ENCODE measurements at places on chromosomes 11 and 22.

DNA sequence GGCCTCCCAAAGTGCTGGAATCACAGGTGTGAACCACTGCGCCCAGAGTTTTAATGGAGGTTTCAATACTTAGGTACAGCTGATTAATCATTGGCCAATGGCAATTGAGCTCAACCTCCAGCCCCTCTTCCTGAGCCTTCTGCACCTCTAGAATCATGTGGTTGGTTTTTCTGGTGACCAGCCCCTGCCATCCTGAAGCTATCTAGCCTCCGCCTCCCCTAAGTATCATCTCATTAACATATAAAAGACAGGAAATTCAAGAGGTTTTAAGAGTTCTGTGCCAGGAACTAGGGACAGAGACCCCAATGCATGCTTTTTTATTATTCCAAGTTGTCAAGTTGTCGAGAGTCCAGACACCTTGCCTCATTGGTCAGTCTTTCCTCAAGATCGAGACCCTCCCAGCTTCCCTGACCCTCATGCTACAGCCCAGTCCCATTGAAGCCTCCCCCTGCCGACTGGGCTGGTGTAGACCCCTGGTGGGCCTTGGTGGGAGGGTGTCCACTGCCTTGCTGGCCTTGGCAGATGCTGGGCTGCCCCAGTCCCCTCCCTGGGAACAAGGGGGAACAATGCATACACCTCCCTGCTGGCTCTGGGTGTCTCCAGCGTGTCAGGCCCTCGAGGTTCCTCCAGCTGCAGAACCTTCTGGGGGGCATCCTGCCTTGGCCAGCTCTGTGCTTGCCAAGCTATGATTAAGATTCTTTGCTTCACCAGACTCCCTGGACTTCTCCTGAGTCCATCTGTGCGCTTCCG, 148.0 kb downstream of the CTTN start:
- DNase-seq = no peak

DNA sequence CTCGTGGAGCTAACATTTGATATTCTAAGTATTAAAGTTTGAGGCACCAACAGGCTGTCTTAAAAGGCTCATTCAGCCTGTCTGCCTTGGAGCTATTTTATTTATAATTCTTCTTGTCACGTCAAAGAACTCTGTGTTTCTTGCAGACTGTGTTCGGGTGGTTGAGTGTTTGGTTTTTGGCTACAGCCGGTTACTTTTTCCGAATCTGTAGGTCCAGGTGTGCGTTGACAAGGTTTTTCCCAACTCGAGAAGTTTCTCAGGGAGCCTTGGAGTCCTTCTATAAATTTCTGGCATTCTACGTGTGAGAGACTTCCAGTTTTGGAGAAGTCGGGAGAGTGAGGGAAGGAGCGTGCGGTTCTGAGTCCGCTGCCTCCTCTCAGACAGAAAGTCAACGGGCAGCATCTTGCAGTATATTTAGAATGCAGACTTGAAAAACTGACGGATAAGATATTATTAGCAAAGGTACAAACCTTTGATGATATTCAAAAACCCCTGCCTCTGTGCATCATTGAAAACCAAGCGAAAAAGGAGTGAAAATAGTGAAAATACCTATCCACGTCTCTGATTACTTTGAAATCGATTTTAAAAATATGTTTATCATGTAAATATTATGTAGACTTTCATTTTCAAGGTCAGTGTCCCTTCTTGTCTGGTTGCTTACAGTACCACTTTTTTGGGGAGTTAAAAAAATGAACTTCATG, 85.2 kb upstream of the PPARA start:
- no peak for DNase-seq

DNA sequence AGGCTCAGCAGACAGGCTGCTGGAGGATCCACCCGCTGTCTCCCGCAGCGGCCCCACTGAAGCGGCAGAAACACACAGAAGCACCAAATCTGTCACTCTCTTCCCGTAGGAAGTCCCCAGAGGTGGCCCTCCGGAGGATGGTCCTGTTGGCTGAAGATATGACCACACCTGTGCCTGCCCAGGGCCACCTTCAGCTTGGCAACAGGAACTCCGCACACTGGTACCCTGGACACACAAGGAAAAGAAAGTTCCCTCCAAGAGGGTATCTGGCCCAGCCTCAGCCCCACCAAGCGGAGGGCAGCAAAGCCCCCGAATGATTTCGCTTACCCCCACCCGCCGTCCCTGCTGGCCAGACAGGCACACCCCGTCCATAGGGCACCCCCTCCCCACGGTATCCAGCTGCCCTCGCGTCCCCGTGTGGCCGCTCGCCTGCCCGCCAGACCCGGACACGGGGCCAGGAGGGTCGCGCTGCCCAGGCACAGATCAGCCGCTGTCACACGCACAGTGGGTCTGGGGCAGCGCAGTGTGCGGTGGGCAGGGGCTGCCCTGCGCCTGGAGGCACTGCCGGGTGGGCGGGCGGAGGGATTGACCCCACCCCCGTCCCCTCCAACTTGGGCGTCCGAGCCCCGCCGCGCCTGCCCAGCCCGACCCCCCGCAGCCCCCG, 7.0 kb downstream of the RASSF7 start:
- DNase-seq = no peak

DNA sequence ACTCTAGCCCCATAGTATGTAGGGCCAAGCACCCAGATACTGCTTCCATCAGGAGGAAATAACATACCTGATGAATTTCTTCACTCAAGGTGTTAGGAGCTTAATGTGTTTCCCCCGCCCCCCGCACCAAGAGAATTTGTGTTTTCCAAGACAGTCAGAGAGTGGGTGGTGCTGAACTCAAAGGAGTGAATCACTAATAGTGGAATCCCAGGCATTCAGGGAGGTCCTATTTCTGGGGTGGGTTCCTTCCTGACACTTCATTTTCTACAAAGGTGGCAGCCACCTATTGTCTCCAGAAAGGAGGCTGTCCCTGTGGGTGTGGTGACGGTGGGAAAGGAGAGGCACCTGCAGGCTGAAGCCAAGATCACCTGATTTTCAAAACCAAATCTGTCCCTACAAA, 50.8 kb upstream of the ELF5 start:
- no peak for DNase-seq

- no peak for DNase-seq
These were observed 15.6 kb downstream of the GRAMD4 start for GRCh38 chr22:46635756-46636155.

DNA sequence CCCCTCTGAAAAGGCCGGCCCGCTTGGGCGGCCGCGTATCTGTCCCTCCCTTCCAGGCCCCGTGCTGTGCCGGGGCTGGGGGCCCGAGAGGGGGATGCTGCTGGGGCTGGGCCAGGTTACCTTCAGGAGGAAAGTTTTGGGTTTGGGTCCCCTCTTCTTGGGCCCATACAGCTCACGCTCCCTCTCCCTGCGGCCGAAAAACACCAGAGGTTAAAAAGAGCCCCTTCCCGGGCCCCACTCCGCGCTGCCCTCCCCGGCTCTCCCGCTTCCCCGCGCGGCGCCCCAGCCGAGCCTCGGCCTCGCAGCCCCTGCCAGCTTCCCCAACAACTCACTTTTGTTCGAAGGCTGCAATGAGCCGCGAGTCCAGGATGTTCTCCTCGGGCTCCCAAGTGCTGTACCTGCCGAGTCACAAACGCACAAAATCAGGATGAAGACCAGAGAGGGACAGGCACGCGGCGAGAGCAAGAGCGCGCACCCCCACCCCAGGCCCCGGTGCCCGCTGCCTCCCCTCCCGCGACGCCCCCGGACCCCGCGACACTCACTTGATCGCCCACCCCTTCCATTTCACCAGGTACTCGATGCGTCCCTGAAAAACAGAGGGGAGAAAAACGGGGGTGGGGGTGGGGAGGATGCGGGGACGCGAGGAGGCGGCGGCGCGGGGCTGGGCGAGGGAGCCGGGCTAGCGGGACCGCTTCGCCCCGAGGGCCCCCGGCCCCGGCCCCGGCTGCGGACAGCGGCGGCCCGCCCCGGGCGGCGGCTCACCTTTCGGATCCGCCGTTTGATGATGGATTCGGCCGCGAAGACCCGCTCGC, 450 bp downstream of the CBX6 start:
- DNase-seq = no peak

GRCh38 chr11:69002570-69003231, 10.3 kb downstream of the MRGPRF start:
- DNase-seq = no peak

DNA sequence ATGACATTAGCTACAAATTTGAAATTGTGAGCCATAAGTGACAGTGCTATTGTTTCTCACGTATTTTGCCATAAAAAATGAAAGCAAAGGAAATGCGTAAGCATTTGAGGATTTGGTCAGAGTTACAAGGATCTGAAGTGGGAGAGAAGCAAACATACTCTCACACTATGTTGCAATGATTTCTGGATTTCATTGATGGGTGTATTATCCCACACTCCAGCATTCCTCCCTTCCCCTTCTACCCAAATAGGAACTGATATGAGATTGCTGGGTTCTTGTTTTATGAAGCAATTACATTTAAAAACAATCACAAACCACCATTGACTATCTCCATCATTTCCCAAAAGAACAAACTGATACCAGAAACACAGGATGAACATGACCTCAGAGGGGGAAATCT, 314.0 kb upstream of the CTSC start:
- no peak for DNase-seq

DNA sequence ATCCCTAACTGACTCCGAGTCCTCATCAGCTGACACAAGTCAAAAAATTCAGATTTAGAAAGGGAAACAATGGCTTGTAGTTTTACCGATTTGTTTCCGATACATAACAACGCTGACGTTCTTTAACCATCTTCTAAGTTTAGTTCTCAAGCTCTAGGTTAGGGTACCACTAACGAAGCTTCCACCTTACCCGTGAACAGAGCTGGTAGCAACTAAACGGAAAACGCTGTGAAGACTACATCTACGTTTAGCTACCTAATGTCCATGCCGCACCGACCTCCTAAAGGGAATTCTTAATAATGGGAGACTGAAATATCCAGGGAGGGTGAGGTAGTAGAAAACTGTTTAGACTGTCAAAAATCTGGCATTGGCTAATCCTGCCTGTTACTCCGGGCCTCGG, 1.0 kb downstream of the NUP98 start:
- DNase-seq = no peak

- DNase-seq = peak; percentile 32
These were observed 57.8 kb downstream of the PPFIBP2 start for GRCh38 chr11:7571640-7572000.

- no peak for DNase-seq
These were observed 43.8 kb downstream of the TRMU start for GRCh38 chr22:46379066-46379930.

GRCh38 chr22:40250608-40251007, 72.9 kb downstream of the TNRC6B start:
- no peak for DNase-seq

DNA sequence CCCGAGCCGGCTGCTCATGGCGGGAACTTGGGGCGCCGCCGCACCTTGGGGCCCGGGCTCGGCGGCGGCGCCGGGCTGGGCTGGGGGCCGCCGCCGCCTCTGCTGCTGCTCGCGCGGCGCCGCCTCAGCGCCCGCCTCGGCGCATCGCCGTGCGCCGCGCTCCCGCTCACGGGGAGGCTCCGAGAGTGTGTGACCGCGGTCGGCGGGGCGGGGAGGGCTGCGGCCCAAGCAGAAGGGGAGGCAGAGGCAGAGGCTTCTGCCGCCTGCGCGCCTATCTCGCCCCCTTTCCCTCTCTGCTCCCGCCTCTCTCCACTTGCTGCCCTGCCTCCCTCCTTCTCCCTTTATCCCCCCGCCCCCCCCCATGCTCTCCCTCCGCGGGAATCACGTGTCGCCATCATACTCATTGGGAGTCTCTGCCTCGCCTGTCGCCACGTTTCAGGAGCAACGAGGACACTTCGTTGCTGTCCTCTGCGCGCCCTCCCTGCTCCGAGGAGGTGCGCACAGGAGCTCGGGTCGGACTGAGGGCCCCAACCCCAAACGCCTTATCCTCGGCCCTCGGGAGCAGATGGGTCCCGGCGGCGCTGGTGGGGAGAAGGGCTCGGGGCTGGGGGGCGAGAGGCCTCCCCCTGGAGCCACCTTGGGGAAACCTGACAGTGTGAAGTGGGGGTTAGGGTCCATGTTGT, at the start of gene GUCY1A2:
TSS of gene GUCY1A2 (minus strand) at position 258 of the 683 bp plus-strand sequence. CDS start 421 bp downstream, outside the sequence.
- peak; percentile 35 for DNase-seq

DNA sequence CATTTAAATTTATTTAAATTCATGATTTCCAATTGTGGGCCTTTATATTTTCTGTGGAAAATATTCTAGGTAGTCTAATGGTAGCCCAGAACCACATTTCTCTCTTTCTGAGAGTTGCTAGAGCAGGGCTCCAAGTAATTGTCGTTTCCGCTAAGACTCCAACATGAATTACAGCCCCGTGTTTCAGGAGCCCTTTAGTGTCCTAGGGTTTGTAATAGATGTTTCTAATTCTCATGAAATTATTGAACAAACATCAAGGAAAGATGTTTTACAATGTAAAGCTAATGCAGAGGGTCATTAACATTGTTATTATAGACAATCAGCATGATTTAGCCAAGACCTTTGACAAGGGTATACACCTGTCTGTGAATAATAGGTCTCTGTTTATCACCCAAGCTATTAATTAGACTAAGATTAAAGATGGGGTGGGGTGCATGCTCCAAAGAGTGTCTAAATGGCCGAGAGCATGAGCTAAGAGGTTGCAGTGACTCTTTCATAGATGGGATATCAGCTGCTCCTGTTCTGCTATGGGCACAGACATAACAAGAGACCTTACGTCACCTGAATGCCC, 81.8 kb upstream of the NTM start:
- no peak for DNase-seq

- DNase-seq = no peak
These were observed 100.6 kb upstream of the FGF3 start for GRCh38 chr11:69919659-69920344.

DNA sequence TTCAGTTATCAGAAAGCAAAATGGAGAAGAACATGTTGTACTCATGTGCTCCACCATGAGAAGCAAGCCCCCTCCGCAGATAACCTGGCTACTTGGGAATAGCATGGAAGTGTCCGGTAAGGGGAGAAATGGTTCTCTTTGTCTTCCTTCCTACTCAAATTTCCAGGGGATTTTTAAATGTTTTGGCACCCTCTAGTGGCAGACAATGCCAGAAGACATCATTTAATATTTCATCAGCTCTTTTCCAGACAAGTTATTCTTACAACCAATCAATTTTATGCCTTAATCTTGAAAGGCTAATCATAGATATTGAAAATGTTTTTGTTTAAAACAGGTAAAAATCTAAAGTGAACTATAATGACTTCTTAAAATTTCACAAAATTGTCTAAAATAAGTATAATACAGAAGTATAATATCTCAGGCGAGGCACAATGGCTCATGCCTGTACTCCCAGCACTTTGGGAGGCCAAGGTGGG, 15.7 kb downstream of the CRTAM start:
- peak; percentile 69 for DNase-seq

DNA sequence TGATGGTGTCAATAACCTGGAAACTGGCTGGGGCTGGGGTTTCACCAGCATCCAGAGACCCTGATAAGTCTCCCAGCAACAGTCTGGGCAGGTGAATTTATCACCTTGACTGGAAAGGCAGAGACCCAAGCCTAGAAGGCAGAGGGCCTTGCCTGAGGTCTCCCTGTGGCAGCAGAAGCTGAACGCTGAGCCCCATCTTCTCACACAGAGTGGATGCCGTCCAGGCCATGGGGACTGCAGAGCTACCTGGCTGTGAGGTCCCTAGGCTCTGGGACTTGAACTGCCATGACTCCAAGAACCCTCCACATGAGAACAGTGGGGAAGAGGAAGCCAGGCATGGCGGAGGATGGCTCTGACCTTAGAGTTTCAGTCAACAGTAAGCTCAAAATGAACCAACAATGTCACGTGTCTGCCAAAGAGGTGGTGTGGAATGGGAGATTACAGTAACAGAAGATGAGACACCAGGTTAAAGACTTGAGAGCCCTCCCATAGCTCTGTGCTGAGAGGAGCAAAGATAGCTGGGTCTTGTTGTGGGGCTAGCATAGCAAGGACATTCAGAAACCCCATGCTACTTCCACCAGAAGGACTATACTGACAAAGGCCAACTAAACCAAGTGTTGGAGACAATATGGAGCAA, 79.1 kb upstream of the LINC01488 start:
- DNase-seq = no peak

GRCh38 chr11:61975638-61976419, 8.4 kb upstream of the FTH1 start:
- no peak for DNase-seq
